ENCODE measurements at places on chromosomes 1 and 21.

GRCh38 chr1:109760581-109761226 lies 3.0 kb downstream of the EPS8L3 start:
- DNase-seq = no peak

DNA sequence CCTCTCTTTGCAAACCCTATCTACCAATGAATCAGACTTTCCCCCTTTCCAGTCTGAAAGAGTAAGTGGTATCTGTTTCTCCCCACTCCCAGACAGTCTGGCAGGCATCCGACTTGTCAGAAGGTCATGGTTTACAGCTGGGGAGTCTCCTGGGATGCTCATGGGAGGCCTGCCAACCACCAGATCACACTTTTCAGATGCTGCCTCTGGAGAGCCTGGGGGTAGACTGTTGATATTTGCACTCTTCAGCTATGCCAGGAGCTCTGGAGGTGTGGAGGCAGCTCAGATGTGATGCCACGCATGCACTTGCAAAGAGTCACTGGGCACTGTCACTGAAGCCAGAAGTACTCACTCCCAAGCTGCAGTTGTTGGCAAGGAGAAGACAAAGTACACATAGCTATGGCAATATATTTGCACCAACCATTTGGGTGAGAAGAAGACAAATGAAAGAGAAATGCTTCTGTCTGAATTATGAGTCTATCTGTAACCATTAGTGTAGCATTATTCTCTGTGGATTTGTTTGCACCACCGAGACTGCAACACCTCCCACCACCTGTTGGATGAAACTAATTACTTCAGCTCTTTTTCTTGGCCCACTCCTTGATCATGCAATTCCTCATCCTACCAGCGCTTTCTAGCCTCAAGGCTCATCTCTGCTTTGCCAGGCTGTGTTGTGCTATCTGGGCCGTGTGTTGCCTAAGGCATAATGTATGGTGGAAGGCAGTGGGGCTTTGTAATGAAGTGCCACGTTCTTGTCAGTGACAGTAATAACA lies 133.0 kb upstream of the SPAG17 start:
- no peak for DNase-seq

DNA sequence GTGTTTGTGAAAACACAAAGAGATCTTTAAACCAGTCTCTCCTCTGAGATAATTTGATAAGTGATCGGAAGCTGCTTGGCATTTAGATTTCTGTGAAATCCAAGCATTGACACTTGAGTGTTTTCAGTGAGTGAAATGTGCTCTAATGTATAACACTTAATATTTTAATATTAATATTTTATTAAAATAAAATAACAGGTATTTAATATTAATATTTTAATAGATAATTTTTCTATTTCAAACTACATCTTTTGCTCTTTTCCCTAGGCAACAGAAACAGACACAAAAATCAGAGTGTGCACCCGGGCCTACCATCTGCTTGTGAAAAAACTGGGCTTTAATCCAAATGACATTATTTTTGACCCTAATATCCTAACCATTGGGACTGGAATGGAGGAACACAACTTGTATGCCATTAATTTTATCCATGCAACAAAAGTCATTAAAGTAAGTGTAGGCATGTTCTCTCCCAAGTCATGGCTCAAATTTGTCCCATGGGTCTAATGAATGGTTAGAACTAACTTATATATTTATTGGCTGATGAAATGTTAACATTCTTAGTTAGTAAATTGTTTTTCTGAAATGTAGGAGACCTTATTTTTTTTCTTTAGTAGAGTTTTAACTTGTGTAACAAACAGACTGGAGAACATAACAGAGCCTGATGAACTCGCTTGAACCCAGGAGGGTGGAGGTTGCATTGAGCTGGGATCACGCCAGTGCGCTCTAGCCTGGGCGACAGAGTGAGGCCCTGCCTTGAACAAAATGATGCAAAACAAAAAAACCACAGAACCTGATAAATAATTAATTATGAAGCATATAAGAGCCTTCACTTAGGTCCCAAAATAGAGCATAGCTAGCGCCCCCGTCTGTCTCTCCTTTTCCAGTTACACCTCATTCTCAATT lies 55.2 kb downstream of the MTR start:
- no peak for DNase-seq

DNA sequence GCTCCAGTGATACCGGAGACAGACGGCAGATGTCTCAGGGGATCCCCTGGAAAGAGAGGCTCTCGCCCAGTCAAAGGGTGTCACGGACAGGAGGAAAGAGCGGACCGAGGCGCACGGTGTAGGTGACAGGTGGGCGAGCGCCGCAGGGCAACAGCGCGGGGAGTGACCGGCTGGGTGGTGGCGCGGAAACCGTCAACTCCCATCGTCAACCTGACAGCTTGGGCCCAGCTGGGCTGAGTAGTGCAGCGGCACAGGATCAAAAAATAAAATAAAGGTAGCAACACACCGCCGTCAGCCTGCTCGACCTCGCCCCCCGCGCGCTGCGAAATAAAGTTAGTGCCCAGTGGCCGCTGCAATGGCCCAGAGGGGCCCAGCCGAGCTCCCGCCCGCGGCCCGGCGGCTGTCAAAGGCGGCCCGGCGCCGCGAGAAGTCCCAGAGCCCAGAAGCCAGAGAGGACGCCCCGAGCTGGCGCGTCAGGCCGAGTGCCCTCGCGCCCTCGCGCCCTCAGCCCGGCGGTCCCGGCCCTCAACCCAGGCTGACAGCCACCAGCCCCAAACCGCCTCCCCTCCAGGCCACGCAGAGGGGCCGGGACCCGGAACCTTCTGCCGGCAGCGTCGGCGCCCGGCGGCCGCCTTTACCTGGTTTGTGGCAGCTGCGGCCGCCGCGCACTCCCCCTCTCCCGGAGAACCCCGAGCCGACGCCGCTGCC lies at the start of gene LYST:
Gene LYST (minus strand): TSS at position 702 of the 708 bp plus-strand sequence. CDS start 36,489 bp downstream, outside the sequence.
- peak; percentile 56 for DNase-seq

- no peak for DNase-seq
These were observed 2.4 kb downstream of the MYBPHL start for GRCh38 chr1:109304226-109304920.

DNA sequence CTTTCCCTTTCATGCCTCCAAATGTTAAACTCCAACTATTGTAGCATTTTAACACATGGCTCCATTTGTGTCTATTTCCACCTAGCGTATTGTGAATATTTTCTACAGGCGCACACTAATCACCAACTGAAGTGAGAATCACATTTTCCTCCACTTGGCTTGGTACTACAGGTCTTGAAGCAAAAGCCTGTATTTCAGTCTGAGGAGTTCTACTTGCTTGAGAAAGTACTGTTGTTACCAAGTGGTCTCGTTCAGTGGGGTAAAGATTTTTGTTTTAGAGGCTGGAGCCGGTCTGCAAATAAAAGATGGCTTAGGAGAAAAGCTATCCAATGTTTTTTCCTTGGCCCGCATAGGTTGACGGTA lies 550 bp upstream of the PTBP2 start:
- peak; percentile 49 for DNase-seq

DNA sequence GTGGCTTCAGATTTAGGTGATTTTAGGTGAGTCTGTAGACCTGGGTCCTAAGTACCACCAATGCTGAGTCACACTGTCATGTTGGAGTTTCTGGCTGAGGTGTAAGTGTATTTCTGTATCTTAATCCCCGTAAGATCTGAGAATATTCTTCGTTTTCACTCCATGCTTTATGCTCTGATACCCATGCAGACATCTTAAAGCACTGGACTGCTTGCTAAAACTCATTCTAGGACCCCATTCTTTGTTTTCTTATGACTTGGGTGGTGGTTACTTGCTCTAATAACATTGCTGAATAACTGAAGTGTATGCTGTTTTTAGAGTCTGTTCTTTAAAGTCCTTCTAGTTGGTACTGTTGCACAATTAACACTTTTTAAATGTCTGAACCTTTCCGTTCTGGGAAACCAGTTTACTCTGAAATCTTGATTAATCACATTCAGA lies 36.6 kb downstream of the CDC42 start:
- DNase-seq = no peak

DNA sequence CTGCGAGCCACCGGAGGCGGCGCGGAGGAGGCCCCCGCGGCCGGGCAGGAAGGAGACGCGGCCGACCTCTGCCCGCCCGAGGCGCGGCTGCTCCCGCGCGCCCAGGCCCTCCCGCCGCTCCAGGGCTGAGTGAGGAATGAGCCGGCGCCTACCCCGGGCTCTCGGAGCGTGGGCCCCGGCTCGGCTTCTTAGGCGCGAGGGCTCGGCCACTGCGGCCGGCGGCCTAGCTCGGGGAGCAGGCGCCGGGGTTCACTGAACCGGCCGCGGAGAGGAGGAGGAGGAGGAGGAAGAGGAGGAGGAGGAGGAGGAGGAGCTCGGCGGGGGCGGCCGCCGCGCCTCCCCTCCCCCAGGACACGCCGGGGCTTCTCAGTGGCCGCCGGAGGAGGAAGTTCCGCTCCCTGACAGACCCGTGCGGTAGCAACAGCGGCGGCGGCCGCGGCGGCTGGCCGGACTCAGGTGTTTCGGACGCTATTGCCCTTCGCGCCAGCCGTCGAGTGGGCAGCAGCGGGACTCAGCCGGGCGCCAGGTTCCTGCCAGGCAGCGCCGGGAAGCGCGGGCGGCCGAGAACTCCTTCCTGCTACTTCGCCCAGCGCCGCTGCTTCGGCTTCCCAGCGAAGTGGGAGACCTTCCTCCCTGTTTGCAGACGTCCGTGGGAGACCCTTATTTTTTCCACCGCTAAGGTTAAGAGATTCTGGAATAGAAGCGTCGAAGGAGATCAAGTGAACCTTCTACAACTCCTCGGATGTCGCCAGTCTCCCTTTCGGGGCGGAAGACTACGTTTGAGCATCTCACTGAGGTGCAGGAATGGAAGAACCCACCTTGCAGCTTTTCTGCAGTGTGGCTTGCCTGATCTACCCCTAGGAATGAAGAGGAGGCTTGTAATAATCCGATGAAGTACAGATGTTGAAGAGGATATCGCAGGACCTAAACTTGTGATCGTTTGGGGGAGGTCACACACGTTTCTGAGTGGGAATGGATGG lies at the start of gene MAN1A2:
Gene MAN1A2 (plus strand): TSS at position 404 of the 980 bp plus-strand sequence. CDS start 735 bp downstream, outside the sequence.
- peak; percentile 56 for DNase-seq

- no peak for DNase-seq
These were observed 1.4 kb downstream of the TRIM17 start for GRCh38 chr1:228415221-228415620.

GRCh38 chr1:59698386-59698785 lies 116.4 kb upstream of the HOOK1 start:
- no peak for DNase-seq

- DNase-seq = no peak
These were observed 273.1 kb downstream of the MRPL39 start for GRCh38 chr21:25334046-25334730.

GRCh38 chr1:214331180-214331579 lies 50.2 kb downstream of the SMYD2 start:
- DNase-seq = no peak

DNA sequence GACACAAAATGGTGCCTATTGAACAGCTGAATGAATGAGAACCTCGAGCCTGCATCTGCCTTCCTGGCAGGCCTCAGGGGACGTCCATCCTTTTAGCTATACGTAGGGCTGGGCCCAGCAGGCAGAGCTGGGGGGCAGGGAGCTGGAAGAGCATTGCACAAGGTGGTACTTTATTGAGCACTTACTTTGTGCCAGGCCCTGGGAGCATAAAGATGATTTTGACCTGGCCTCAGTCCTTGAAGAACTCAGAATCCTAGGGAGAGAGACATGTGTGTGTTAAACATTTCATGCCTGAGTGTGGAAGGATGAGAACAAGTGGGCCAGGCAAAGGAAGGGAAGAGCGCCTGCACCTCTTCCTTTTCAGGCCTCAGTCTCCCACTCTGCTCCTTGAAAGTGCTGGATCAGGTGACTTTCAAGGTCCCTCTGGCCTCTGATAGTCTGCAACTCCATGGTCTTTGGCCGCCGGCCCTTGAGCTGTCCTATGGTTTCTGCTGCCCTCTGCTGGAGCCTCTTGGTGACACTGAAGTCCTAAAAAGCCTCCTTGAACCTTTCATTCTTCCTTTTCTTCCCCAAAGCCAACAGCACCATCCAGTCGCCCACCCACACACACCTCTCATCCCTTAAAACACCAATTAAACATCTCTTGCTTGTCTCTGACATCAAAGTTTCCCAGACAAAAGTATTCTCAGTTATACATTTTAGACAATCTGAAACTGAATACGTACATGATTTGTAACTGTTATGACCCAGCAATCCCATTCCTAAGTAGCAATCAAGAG lies 3.5 kb upstream of the PEAR1 start:
- DNase-seq = peak; percentile 77

GRCh38 chr1:41315146-41315822 lies 46.0 kb upstream of the FOXO6 start:
- no peak for DNase-seq

- DNase-seq = no peak
These were observed 24.7 kb downstream of the MAN1C1 start for GRCh38 chr1:25641329-25641725.

- DNase-seq = no peak
These were observed 46.9 kb downstream of the PTP4A2 start for GRCh38 chr1:31891280-31891679.

DNA sequence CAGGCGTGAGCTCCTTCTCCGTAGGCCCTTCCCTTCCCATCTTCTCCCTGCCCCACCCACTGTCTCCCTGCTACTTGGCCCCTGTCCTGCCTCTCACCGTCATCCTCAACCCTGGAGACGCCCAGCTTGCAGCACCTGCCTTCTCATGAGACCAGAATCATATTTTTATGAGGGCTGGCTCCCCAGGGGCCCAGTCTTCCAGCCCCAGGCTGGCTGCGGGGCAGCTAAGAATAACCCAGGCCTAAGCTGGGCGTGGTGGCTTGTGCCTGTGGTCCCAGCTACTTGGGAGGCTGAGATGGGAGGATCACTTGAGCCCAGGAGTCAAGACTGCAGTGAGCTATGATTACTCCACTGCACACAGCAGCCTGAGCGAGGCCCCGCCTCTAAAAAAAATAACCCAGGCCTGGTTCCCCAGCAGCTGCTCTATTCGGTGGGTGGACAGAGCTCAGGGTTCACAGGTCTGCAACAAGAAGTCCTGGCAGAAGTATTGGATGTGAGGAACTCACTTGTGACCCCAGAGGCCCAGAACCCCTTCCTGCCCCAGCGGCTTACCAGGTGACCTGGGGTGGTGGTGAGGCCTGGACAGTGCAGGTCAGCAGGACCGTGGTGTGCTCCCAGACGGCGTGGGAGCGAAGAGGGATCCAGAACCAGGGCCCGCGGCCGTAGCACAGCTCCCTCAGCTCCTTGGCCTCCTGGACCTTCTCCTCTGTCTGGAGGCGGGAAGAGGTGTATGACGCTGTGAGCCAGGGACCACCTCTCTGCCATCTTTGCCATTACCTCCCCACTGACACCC lies 6.4 kb downstream of the MYOM3 start:
- no peak for DNase-seq

- no peak for DNase-seq
These were observed 5.2 kb downstream of the MFAP2 start for GRCh38 chr1:16975211-16975610.

- DNase-seq = no peak
These were observed 467.2 kb downstream of the TTLL7 start for GRCh38 chr1:83531521-83532309.

GRCh38 chr1:205325334-205325884 lies 3.9 kb upstream of the NUAK2 start:
- peak; percentile 62 for DNase-seq

All from Kasumi-1 (cell line).